GM12864 (cell line): ENCODE measurements at places on chromosomes 2 and 18.

DNA sequence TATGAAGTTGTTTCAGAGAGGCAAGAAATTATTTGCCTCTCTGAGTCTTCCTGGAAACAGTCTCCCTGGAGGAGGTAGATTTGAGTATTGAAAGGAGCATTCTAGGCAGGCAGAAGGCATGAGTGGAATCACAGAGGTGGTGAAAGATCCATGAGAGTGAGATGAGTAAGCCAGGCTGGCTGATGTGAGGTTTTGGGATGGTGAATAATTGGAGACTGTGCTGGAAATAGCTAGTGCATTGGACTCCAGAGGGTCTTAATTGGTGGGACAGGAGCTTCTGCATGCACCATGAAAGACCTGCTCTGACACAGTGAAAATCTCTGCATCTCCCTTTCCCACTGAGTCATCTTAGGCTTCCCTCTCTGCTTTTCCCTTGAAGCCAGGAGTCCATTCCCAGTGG is 46.3 kb downstream of the CDC42EP3 start:
- no peak for DNase-seq

DNA sequence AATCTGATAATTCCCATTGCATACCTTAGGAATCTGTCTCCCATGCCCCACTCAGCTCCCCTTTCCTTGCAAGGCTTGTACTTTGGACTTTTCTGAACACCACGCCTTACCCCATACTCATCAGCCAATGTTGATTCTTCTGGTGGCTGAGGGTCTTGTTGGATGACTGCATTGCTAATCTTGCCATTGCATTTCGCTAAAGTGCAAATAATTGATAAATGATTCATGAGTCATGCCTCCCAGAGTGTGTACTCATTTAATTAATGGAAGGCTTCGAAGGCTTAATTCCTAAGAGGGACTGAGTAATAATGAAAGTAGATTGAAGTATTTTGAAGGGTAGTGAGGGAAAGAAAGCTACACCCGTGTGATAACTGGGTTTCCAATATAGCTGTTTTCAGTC is 28.0 kb upstream of the PPP1R1C start:
- no peak for DNase-seq

DNA sequence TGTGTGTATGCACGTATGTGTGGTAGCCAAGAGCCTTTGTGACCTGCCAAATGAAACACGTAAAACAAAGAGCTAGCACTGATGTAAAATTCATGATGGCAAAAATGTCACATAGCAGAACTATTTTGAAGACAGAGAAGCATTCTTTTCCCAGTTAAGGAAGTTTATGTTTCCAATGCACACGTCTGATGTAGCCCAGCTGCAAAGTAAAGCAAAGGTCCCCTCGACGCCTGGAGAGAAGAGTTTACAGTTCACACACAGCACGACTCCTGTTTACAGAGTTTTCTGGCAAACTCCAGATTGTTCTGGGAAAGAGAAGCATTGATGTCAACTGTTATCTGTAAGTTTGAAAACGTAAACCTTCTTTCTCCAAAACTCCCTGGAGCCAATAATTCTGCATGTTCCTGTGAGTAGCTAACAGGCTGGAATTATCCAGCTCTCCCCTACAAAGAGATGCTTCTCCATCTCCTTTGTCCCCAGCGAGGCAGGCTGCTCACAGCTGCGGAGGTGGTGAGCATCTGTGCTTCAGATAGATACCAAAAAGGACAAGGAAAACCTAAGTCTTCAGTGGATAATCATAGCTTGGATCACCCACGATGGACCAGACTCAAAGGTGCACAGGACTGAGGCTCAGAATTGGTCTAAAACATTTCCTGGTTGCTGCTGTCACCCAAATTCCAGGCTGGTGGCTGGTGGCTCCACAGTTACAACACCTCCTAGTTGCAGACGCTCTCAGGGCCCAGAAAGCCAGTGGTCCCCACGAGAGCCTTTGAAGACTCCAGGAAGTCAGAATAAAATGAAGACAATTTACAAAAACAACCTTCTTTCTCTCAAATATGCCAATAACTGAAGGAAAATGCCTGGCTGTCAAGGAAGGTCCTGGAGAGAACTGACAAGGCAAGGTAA is 87.4 kb downstream of the COL6A3 start:
- DNase-seq, result no peak

- DNase-seq, result no peak
Measured at GRCh38 chr18:49685231-49685942, 123.5 kb downstream of the LIPG start.

- DNase-seq, result no peak
Measured at GRCh38 chr18:68427951-68428401, 286.9 kb downstream of the TMX3 start.

- DNase-seq, result no peak
Measured at GRCh38 chr2:191878548-191879279, 31.8 kb upstream of the CAVIN2 start.

GRCh38 chr2:107001551-107001950 is 115.6 kb upstream of the ST6GAL2 start:
- DNase-seq, result no peak

GRCh38 chr2:241797441-241798080 is 11.4 kb upstream of the NEU4 start:
- DNase-seq, result no peak

DNA sequence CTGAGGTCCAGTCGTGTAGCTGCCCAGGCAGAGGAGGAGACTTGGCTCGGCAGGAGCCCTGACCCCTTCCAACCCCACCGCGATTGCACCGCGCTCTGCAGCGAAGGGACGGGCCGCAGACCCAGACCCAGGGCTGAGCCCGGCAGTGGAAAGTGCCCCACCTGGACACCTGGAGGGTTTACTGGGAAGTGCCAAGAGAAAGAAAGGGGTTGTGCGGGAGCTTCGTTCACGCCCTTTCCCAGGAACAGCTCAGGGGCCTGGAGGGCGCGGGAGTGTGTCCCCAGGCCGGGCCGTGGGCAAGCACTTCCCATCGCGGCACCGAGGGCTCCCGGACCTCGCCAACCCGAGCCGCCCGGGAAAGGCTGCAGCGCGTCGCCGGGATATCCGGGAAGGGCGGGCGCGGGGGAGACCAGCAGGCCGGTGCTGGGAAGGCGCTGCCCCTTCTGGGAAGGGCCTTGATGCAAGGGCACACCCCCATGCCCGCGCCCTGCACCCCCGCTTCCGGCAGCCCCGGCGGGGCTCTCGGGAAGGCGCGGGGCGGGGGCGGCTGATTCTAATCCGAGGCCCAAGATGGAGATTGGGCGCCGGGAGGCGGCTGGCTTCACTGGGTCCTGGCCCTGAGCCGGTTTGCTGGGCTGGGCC is 36.1 kb upstream of the MRPL33 start:
- DNase-seq, result no peak

GRCh38 chr2:53381271-53381670 is 386.3 kb upstream of the CHAC2 start:
- DNase-seq, result no peak

DNA sequence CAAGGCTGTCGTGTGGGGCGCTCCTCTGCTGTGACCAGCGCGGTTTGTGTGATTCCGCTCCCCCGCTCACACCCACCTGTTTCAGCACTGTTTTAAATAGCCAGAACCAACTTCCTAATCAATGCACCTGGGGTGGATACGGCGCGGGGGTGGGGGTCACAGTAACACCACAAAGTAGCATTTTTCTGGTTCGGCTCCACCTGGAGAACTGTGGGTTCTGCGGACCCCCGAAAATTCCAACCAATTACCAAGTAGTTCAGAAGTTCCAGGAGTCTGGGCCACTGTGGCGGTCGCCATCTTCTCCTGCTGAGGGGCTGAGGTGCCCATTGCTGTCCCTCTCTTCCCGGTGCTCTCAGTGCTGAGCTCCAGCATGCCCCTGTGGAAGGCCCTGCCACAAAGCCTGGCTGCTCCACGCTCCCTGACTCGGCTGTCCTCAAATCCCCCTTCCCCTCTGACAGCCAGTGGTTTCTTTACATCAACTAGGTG is 79.4 kb downstream of the GFPT1 start:
- peak; percentile 25 for DNase-seq

- no peak for DNase-seq
Measured at GRCh38 chr18:58392324-58393000, 236.4 kb downstream of the ALPK2 start.

DNA sequence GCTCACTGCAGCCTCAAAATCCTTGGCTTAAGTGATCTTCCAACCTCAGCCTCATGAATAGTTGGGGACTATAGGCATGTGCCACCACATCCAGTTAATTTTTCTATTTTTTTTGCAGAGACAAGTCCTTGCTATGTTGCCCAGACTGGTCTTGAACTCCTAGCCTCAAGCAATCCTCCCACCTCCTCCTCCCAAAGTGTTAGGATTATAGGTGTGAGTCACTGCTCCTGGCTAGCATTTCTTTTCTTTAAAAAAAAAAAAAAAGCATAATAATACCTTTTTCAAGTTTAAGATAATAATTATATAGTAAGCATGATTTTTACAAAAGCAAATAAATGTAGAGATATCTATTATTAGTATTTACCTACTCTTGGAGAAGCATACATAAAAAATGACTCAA is 36.1 kb downstream of the PPP4R1 start:
- DNase-seq, result no peak

DNA sequence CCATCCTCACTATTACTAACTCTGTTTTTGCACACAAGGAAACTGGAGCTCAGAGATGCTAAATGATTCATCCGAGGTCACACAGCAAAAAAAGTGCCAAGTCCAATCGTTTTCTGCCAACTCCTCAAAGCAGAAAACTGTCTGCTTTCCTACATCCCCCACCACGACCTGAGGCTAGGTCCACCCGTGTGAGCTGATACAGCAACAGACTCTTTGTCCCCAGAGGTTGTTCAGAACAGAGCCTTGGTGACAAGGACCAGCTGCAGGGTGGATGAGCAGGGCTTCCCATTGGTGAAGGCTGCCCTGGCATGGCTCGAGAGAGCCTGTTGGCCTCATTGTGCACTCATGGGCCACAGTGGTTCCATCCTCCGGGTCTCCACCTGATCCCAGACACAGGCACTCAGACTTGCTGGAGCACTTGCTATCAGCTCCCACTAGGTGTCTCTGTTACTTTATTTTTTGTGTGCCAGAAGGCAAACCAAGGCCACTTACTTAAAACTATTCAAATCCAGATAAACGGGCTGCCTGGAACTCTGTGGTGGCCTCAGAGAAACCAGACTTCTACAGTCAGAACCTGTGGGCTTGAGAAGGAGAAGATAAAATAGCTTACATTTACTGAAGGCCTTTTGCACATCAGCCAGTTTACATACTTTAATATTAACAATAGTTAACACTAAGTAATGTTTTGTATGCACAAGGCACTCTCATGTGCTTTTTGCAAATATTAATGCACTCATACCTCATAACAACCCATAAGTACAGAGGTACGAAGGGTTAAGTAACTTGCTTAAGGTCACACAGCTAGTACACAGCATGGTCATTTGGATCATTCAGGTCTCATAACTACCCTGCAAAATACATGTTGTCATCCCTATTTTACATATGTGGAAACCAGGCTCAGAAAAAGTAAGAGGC is 62.9 kb upstream of the CTIF start:
- DNase-seq, result peak; percentile 27

DNA sequence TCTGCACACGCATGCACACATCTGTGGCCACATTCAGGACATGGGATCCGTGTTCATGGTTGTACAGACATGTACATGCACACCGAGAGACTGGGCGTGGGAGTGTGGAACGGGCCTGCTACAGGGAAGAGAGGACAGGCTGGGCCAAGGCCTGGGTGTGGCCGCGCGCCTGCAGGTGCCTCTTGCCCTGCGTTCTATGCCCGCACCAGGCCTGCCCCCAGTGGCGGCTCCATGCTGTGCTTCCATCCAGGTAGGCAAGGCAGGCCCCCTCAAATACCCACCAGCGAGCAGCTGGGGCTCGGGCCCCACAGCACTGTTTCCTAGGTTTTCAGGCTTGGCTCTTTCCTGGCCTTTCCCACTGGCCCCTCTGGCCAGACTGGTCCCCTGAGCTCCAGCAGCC is 15.5 kb upstream of the PTMA start:
- no peak for DNase-seq

GRCh38 chr2:159904959-159905305 is 106.9 kb upstream of the CD302 start:
- peak; percentile 49 for DNase-seq

DNA sequence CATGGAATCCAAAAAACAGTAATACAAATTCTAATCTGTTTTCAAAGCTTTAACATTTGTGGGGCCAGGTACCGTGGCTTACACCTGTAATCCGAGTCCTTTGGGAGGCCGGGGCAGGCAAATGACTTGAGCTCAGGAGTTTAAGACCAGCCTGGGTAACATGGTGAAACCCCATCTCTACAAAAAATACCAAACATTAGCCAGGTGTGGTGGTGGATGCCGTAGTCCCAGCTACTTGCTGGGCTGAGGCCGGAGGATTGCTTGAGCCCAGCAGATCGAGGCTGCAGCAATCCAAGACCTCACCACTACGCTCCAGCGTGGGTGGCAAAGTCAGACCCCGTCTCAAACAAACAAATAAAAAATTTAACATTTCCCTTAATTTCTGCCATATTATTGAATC is 74.3 kb upstream of the SALL3 start:
- DNase-seq, result no peak

- DNase-seq, result no peak
Measured at GRCh38 chr2:231530099-231531011, at the start of gene NMUR1. NMUR1 (minus strand) TSS chr2:231530445; CDS start chr2:231530361, 84 bp downstream.

DNA sequence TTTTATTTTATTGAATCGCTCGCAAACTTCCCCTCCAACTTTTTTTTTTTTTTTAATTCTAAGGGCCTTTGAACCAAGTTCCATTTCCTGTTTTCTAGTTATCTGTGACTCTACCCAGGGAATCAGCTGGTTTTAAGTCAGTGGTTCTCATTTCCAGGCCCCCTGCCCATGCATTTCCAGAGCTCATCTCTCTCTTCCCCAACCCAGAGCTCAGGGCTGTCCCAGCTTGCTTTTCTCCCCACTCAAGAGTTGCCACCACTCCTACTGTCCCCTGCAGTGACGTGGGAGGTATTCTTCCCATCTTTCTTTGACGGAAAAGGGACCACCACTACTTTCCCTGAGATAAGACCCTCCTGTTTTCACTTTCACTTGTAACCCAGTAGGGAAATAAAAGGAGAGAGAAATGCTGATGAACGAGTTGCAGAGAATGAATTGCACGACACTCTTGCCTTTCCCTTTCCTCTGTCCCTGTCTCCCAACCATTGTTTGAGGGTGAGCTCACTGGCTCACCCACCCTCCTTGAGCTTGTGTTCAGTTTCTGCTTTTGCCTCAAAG is 42.1 kb downstream of the TET3 start:
- no peak for DNase-seq

DNA sequence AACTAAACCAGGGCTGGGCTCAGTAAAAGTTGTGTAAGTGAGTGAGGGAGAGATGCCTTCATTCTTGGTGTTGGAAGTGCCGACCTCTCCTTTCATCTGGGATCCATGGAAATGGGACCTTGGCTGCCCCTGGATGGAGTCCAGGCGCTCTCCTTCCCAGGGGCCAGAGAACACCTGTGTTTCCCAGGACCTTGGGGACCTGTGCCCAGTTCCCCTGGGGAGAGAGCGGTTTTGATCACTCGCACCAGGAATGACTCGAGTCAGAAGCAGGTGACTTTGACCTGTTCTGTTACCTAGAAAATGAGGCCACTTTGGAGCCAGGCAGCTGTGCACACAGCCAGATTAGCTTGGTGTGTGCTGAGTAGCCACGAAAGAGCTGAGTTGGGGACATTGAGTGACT is 97.3 kb downstream of the SH3BP4 start:
- no peak for DNase-seq
